ENCODE measurements at places on chromosomes 3 and 15.

DNA sequence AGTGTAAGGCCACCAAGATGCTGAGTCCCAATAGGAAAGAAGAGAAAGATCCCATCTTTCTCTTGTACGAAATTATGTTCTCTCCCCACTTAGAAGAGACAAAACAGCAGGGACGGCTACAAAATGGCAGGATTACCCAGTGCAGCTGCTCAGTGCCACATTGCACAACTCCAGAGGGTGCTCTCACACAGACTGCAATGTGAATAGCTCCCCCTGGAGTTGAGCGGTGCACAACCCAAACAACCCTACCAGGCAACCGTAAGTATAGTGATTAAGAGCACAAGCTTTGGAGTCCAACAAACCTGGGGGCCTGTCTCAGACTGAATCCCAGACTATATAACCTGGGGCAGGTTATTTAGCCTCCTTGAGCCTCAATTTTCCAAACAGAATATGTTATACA lies 3.1 kb upstream of the BHLHE40 start:
- DNase-seq: no peak

DNA sequence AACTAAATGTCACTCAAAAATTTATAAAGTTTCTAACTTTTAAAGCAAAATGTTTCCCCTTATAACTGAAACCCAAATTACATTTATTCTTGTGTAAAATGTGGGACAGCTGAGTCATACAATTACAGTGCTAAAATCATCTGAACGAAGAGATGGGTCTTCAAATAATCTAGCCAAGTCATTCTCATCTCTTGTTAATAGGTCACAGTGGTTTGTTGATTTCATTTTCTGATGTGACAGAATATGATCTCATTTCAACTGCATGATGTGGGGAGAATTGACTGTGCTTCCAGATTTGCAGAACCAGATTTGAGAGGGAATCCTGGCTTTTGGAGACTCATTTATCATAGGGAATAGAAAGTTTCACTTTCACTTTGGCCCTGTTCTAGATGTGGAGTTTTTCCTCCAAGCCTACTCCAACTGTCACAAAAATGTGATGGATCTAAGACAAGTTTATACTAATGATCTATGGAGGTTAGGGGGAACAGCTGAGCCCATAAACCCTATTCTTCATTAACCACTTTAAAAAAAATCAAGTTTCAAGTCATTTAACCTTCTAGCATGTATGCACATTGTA lies 685.0 kb downstream of the PDCD6IP start:
- no peak for DNase-seq

DNA sequence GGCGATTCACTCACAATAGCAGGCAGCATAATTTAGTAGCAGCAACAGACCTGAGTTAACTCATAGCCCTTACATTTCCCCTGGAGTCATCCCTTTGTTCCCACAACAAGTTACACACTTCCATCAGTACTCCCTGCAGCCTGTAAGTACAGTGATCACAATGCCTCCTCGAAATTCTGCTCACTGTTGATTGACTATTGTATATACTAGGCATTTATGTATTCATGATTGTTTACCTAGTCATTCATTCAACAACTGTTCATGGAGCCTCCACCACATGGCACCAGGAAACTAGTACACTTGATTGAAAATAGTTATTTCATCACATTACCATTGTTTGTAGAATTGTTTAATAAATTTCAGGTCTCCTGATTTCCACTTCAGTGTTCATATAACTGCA lies 71.4 kb upstream of the P3H2 start:
- no peak for DNase-seq

GRCh38 chr3:100993309-100993708 lies at the start of gene ABI3BP:
TSS of gene ABI3BP (minus strand) at chr3:100993421. CDS start at chr3:100993384, 37 bp downstream.
- no peak for DNase-seq

DNA sequence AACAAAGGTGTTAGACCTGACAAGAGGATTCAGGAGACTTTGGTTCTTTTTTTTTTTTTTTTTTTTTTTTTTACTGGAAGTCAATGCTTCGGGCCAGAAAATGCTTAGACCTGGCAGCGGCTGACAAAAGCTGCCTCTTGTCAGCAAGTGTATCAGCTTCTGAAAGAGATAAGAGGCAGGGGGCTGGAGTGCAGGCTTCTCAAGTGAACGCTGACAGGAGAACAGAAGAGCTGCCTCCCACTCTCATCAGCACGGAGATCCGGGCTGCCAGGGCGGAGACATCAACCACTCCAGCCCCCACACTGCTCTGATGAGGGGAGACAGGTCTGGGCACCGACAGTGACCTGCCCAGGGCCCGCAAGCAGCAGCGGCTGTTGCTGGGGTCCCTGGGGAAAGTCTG lies 9.4 kb upstream of the SCN5A start:
- DNase-seq: no peak

- DNase-seq: no peak
These were observed 29.7 kb downstream of the HAPLN3 start for GRCh38 chr15:88865498-88866099.

DNA sequence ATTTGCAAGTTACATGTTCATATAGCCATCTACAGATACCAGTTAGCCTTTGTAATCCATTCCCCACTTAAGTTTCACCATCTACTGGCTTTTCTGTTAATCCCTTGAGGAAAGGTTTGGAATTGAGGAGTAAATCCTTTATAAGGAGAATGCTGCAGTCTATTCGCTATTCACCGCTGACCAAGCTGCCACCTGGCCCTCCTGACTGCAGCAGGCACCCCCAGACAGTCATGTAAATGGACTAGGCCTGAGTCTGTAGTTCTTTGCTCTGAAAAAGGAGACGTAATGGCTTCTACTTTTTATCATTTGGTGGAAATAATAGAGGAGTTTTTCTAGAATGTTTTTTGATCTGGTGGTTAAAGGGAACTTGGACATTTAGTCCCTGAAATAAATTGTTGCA lies 3.2 kb downstream of the HIGD2B start:
- no peak for DNase-seq

Data from activated naive CD4-positive, alpha-beta T cell (primary cell).